Mesenteric fat pad (tissue), 1 donor: ENCODE measurements at places on chromosomes 5 and 9. TPM values are rescaled to one million over a fixed set of nuclear protein-coding genes. Genes with fewer than 3 reads are reported as not detected.

DNA sequence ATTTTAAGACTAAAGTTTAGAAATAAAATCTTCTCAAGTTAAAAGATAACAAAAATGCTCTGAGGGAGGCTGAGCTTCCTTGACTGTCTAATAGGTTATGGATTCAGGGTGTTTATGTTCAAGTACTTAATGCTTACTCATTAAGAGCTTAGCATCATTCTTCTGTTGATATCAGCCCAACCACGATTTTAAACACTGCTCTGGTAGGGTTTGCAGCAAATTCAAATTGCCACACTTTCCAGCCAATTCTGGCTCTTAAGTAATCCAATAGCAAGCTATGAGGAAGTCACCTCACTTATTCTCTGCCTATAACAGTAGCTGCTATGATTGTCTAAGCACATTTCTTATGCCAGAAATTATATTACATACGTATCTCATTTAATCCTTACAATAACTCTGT lies 191.0 kb upstream of the KIF2A start:
- no peak for DNase-seq

DNA sequence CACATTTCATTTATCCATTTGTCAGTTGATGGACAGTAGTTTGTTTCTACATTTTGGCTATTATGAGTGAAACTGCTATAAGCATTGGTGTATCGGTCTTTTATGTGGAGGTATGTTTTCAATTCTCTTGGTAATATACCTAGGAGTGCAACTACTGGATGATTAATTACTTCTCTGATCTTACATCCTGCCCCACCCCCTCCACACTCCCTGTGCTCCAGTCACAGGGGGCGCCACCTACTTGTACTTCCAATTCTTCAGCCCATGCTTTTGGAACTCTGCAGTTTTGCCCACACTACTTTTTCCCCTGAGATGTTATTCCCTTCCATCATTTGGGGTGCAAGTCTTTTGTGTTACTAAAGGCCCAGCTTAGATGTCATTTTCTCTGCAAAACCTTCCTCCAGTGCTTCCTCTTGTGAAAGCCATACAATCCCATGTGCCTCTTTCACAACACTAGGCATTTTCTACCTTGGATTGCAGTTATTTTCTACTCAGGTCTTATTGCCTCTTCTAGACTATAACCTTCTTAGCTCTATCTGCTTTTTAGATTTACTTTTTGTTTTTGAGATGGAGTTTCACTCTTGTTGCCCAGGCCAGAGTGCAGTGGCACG lies 42.1 kb downstream of the SEC61B start:
- no peak for DNase-seq

GRCh38 chr5:96562614-96563013 lies 99.6 kb upstream of the CAST start:
- DNase-seq: no peak

DNA sequence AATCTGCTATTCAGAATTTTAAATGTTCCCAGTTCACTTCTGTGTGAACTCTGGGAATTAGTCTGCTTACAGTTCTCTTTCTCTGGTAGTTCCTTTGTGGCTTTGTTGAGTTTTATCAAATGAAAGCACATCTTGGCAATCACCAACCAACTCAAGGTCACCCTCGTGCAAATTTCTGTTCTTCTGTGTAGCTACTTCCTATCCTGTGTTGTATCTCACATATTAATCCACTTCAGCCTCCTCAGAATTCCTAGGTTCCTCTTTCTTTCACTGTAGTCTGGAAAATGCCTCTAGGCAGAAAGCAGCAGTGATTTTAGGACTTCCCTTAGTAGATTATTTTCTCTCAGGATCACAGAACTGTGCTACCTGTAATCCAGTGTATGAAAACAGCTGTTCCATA lies 100.3 kb downstream of the AUH start:
- DNase-seq: no peak

- no peak for DNase-seq
Observed at GRCh38 chr9:131238402-131239021, 37.8 kb downstream of the FAM78A start.

DNA sequence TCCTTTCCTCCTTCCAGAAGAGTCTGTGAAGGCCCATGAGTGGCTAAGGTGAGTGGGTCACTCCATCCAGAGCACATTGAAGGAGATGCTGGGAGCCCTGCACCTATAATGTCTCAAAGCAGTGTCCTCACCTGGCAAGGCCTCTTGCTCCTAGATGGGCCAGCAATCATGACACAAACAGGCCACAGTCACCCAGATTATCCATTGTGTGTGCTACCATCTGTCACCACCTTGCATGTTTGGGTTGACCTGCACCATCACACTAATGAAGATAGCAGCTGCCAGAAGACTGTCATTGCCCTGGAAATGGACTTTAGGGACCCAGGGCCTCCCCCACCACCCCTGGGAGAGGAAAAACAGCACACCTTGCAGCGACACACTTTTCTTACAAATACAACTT lies 69.6 kb downstream of the GABBR2 start:
- no peak for DNase-seq

GRCh38 chr5:172788771-172789686 lies 18.0 kb upstream of the DUSP1 start:
- DNase-seq: peak; percentile 89

PPIC gene
- 34.3 TPM for total RNA-seq

CYLC2 gene
- not detected for total RNA-seq

SOWAHA gene
- total RNA-seq: not detected
